Left renal cortex interstitium (tissue), 4 donors: ENCODE measurements at places on chromosomes 7 and 10.
A peak's percentile ranks its signal among the peaks of the same experiment; 100 is the strongest.

DNA sequence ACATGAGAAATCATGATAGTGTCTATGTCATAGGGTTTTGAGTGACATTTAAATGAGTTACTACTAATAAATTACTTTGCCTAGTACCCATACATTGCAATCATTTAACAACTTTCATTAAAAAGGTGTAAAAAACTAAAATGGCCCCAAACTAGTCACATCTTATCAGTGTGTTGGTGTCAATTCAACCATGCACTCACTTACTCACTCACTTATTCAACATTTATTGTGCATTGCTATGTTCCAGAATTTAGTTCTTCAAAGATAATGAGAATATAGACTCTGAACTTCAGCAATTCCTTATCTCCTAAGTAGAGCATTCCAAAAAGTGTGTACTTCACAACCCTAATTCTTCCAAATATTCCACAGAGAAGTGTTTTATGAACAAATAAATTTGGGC lies 965.7 kb downstream of the REEP3 start:
- DNase-seq = no peak

DNA sequence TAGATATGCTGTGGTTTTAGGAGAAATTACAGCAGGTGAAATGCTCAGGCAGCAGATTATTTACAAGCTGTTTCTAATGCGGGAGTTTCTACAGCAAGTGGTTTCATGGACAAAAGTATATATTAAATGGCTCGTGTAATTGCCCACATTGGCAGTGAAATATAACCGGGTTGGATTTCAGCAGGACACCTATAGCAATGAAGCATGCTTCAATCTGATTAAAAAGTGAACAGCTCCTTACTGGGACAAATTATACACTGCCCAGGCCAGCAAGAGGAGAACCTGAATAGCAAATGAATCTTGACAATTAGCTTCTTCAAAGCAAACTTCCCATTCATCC lies 35.2 kb upstream of the LYZL1 start:
- no peak for DNase-seq

- DNase-seq = no peak
These were observed 51.8 kb upstream of the MRLN start for GRCh38 chr10:59805014-59805413.

DNA sequence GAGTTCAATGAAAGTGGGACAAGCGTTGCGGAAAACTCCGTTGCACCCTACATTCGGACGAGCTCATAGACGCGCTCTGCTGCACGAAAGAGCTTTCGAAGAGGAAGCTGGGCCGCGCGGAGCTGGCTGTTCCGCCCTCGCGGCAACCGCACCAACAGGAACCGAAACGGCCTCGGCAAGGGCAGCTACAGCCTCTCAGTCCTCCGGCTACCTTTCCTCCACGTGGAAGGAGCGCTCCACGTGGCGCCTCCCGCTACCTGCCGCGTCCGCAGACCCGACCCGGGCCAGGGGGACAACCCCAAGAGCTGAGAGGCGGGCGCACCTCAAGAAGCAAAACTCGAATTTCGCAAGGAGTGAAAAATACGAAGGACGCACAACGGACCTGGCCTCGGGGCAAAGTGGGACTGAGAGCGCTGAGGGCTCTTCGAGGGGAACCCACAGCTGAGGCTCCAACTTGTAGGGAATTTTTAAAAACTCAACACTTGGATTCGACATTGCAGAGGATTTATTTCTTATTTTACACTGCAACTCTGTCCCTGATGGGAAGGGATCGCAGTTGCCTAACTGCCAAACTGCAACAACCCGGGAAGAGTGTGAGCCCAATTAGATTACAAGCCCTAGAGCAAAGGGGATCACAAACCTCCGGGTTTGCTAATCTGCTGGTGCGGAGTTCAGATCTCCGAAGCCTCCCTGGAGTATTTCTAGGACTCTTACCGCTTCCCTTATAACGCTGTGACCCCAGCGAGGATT lies 1.4 kb downstream of the HPSE2 start:
- DNase-seq = peak; percentile 58

DNA sequence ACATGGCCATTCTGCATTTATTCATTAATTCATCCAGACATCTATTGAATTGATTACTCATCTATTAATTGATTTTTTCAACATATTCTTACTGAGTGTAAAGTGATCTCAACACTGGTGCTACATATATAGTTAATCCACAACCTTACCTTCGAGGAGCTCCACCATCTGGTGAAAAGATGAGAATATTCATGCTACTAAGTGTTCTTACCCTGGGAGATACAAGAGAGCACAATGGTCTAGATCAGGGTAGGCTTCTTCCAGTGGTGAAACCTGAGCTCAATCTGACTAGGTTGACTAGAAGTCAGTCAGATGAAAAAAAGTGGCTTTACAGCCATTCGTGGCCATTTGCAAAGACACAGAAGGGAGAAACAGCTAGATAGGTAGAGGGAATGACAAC lies 507.4 kb downstream of the ANKRD7 start:
- DNase-seq = no peak

DNA sequence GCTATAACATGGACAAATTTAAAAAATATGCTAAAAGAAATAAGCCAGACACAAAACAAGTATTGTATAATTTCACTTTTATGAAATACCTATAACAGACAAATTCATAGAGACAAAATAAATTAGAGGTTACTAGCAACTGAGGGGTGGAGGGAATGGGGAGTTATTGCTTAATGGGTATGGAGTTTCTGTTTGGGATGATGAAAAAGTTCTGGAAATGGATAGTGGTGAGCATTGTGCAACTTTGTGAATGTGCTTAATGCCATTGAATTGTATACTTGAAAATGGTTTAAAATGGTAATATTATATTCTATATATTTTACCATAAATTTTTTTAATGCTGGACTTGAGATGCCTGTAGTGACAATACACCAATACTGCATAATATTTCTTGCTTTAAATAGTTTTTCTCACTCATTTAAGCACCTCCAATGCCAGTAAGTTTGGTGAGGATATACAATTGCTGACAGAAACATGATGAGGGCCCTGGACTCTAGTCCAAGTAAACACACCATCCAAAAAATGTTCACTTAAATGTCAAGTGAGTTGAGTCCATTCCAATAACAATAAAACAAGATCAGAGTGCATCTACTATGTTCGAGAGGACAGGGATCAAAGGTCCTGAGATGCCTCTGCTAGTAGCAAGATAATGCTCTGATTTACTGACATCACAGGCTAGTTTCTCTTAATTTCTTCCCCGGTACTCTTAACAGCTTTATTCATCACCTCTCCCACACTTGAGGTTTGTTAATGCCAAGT lies 71.9 kb downstream of the NT5C2 start:
- no peak for DNase-seq

DNA sequence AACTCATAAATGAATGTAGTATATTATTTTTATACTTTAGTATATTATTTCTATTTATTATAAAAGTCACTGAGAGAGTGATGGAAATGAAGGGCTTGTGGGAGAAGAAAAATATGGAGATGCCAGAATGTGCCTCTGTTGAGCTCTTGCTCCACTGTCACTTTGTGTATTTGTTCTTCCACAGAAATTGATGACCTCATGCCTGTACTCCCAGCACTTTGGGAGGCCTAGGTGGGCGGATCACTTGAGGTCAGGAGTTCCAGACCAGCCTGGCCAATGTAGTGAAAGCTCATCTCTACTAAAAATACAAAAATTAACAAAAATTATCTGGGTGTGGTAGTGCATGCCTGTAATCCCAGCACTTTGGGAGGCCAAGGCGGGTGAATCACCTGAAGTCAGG lies 76.4 kb upstream of the STK17A start:
- no peak for DNase-seq

GRCh38 chr10:69492091-69492745 lies 41.0 kb downstream of the TSPAN15 start:
- DNase-seq = no peak
